ENCODE measurements at places on chromosomes 12 and 14.
A peak's percentile ranks its signal among the peaks of the same experiment; 100 is the strongest.

DNA sequence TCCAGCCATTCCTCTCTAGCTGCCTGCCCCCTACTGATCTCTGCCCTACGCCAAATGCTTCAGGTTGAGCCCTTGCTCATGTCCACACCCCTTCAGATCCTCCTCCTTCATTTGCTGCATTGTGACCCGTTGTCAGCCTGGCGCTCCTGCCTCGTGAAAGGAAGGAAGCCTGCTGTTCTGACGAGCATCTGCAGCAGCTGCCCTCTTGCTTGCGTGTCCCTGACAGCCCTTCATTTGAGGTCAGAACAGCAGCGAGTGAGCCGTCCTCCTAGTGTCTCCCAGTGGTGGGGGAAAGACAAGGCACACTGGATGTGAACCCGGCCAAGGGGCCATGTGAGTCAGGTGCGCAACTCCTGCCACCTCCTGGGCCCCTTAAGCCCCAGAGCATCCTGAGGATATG is 3.0 kb upstream of the PIANP start:
- peak; percentile 27 for DNase-seq

DNA sequence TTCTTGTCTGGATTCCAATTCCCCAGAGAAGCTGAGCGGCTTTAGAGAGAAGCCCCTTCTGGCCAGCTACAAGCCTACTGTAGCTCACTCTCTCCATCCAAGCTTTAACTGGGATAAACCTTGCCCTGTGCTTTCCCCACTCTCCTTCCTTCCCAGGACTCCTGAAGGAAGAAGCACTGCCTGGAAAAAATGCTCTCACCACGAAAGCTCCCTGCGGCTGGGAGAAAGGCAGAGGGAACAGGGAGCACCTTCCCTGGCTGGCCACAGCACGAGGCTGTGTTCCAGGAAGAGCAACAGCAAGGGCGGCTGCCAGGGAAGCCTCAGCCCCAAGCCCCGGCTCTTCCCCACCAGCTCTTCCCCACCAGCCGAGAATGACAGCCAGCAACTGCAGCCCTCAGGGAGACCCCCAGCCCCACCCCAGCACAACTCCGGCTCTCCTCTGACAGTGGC is 40.8 kb upstream of the PNMA1 start:
- no peak for DNase-seq

DNA sequence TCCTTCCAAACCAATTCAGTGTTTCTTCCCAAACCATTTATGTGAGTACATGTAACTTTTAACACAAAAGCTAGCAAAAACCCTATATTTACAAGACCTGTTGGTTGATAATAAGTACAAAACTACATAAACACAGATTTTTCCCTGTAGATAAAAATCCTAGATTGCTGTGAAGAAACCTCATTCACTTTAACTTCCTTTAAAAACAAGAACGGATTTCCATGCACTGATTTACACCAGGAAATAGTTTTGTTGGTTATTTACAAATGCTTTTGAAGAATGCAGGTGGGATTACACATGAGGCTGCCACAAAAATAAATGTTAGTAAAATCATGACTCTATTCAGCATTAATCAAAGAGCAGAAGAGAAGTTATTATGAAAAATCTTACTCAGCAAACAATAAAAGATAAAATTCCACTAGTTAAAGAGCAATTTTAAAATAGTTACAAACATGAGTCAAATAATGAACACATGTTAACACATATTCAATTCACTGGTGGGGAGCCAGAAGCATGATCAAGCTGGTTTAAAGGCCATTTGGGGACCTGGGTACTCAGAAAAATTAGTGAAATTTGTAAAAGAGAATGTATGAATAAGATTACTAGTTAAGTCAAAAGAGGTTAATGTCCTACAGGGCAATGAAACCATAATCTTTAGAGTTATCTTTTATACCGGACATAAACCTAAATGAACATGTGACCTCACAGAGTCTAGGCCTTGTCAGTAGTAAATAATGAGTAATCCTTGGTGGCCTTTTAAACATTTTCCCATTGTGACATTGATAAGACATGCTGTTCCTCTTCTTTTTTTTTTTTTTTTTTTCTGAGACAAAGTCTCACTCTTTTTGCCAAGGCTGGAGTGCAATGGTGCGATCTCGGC is 79.9 kb downstream of the PHLDA1 start:
- peak; percentile 85 for DNase-seq

DNA sequence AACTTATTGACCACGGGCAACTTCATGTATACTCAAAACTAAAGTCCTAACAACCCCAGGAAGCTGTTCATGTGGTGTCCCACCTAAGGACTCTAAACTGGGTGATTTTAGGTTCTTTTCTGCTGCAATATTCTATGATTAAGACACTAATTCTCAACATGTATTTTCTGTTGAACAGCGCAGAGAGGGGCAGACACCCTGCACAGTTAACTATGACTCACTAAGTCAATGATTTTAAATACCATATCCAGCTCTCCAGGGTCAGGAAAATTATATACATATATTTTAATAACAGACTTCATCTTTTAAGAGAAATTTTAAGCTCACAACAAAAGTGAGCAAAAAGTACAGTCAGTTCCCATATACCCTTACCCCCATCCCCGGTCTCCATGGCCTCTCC is 85.0 kb downstream of the FOXN3 start:
- DNase-seq = no peak

GRCh38 chr12:19196959-19197630 is 67.6 kb downstream of the PLEKHA5 start:
- DNase-seq = peak; percentile 3

DNA sequence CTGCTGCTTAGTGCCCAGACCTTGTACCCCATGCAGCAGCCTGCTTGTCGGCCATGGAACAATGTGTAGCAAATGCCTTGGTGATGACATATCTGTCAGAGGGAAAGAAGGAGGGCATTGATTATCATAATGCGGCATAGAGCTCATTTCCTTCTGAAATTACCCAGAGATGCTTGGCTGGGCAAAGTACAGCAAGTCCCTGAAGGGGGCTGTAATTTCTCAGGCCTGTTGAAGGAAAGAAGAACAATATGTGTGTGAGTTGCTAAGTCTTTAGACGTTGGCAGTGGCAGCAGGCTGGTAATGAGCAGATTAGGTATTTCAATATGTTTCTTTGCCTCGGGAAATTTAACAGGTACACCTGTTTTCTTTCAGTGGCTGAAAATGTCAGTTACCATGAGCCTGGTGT is 128.6 kb downstream of the CRADD start:
- DNase-seq = no peak

DNA sequence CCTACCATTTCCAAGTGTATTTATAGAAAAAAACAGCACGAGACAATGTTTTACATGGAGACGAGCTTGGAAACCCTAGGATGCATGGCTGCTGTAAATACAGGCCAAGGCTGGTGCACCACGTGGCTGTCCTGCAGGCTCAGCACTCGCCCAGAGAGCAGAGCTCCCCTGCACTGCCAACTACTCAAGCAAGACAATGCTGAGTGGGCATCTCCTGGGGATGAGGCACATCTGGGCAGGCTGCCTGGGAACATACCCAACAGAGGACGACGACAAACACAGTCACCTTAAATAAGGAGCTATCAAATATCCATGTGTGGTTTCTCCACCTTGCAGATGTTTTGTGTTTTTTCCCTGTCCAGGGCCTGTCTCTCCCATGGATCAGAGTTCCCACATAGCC is 128.3 kb upstream of the PRMT8 start:
- DNase-seq = no peak

GRCh38 chr12:115135800-115136211 is 451.8 kb upstream of the TBX3 start:
- no peak for DNase-seq

- DNase-seq = peak; percentile 89
These were observed 30.2 kb downstream of the PEX5 start for GRCh38 chr12:7219599-7220243.

DNA sequence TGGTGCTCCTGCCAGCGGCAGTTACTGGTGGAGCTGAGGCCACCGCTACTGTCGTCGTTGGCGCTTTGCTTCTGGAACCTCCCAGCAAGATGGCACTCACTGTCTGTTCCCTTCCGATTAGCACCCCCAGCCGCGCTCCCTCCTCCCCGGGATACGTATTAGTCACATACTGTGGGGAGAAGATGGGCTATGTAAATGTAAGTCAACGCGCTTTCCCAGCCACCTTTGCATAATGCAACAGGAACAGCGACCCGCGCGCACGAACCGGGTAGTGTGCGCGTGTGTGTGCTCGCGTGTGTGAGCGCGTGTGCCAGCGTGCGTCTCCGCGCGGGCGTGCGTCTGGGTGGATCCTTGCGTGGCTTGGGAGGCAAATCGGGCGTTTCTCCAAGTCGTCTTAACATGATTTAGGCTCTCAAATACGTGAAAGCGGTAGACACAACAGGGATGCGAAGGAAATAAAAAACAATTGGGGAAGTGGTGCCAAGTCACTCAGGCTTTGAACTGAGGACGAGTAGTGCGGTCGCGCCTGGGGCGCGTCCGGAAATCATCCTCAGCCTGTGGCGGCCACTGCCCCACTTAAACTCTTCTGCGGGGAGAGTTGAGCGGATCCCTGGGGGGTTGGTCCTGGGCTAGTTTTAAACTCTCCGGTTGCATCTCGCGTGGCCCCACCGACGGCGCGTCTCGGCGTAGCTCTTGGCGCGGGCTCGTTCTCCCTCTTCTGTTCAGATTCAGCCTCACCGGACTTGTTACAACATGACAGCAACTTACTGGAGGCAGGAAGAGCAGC is 1.8 kb downstream of the FLRT2 start:
- peak; percentile 83 for DNase-seq

DNA sequence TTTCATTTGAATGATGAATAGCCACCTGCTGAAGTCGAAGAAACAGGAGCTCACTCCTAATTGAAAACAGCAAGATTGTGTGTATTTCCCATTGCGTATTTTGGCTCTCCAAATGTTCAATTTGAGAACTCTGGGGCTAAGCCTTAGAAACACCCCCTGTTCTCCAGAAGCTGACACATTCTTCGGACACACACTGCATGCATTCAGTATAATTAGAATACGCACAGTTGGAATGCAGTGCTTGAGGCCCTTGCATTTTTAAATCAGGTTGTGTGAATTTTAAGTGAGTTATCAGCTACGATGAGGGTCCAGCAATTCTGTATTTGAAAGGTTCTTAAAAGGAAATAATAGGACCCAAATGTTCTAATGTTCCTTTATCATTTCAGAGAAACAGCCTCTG is 103.8 kb downstream of the PRKD1 start:
- no peak for DNase-seq

DNA sequence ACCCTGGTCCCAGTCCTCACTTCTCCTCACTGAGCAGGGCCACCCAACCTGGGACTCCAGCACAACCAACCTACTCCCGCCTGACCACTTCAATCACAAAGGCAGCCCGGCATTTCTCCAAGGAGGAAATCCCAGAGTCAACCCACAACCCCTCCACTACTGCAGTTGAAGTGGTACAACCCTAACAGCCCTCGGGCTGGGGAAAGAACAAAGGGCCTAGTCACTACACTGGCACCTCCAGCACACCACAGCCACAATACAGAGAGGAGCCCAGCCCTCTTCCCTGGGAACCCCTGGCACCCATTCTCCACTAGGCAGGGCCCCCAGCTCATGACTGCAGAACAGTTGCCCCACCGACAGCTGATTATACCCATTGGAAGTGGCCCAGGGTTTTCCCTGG is 13.7 kb upstream of the OR5AU1 start:
- no peak for DNase-seq

- DNase-seq = peak; percentile 10
These were observed 76.3 kb downstream of the SCAF11 start for GRCh38 chr12:45914090-45914489.

- DNase-seq = no peak
These were observed 16.8 kb downstream of the GLIPR1L2 start for GRCh38 chr12:75407683-75408082.

DNA sequence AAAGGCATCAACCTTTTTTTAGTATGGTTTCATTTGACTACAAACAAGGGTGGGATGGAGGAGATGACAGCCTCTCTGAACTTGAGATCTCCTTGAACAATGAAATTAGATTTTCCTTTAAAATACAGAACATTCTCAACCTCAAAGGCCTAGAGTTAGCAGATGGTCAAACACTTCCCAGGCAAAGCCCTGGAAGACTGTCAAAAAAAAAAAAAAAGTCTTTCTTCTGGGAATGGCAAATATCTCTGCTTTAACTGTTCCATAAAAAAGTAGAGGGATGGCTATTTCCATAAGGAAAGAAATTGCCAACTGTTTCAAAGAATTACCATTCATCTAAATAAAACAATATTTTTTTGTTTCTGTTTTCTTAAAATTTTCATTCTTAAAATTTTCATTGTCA is 870.8 kb downstream of the GALC start:
- DNase-seq = no peak

DNA sequence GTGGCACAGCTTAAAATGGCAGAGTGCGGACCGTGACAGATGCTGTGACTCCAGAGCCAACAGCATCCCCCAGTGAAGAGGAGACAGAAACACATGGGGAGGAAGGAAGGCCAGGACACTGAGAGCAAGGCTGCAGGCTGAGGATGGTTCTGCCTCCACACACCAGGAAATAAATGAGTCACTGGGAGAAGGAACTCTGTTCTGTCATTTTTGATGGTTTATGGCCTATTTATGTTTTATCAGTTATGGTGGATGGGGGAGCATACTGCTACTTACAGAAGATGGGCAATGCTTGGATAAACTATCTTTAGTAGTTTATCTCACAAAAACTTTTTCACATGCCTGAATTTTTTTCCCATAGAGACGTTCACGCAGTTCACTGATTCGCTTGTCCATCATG is 33.8 kb downstream of the ZFYVE21 start:
- DNase-seq = peak; percentile 16

DNA sequence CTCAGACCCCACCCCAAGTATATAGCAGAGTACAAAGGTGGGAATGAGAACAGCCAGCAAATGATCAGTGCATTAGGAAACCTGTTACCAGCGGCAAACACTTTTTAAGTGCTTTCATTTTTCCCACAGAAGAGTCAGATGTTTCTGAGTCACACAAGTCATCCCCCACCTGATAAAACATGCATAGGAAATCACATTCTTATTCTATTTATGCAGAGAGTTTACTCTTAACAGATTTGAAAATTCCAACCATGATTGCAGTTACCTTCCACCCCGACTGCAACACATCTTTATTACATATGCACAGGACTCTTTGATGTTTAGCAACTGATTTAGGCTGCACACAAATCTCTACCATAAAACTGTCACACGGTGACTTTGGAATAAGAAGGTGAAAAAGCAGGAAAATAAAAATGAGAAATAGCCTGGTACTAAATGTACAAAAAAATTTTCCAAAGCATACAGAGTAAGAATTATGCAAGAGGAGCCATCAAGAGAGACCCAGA is 236.4 kb downstream of the PAWR start:
- no peak for DNase-seq

All from suppressor macrophage treated with lipopolysaccharide for 1 hour (primary cell).